Stimulated activated CD8-positive, alpha-beta memory T cell treated with anti-CD3 and anti-CD28 coated beads, Interleukin-2, amount 100 ng/mL, for 48 hours (primary cell): ENCODE measurements at places on chromosomes 3 and 15.

GRCh38 chr3:43206632-43207031 is 79.7 kb upstream of the SNRK start:
- DNase-seq: no peak

DNA sequence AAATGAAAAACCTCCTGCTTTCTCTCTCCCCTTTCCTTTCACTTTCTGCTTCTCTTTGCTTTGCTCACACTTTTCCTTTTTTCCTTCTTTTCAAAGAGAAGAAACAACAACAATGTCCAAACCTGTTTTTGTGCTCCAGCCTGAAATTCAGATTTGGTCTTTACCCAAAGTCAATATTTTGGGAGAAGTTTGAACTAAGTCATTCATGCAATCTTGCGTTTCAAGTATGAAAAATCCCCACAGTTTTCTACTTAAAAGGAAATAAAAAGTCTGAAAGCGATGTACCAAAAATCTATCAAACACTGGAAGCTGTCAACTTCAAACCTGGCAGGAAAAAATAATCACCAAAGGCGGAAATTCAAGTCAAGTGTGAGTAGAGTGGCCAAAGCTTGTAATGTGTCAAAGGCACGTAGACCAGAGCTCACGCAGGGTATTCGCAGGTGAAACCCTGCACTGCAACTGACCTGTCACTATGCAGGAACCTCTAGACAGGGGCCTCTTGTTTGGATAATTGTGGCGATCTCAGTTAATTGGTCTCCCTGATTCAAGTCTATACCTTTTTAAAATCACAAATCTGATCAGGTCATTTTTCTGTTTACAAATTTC is 118.8 kb upstream of the GALNT15 start:
- no peak for DNase-seq

GRCh38 chr3:30747771-30748281 is 141.4 kb downstream of the TGFBR2 start:
- no peak for DNase-seq

DNA sequence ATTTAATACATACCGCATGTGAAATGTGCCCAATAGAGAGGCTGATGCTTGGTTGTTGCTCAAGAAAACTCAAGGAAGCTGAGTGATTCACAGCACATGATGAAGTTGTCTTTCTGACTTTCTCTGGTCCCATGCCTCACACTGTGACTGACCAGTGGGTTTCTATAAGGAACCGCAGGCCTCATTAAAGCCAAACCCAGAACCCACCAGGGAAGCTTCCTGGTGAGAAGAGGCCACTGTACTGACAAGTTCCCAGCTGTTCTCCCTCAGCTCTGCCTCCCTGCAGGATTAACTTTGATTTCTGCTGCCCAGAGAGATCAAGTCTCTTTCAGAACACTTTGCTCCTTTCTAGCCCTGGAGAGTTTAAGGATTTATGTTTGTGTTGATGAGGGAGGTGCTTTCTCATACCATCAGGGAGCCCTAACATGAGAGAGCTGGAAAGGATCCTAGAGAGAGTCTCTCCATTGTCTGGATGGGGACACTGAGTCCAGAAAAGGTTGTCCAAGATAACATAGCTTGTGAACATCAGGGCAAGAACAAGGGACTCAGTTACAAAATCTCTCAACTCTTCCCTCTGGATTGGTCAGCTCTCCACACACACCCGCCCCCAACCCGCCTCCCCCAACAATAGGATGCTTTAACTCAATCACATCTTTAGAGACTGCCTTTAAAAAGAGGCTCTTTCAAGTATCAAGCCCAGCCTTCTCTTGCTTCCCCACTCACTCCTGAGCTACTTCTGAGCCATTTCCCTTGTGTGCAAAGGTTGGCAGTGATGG is 303.2 kb upstream of the TLE3 start:
- DNase-seq: no peak

GRCh38 chr3:31262201-31262600 is 270.5 kb upstream of the STT3B start:
- DNase-seq: no peak

DNA sequence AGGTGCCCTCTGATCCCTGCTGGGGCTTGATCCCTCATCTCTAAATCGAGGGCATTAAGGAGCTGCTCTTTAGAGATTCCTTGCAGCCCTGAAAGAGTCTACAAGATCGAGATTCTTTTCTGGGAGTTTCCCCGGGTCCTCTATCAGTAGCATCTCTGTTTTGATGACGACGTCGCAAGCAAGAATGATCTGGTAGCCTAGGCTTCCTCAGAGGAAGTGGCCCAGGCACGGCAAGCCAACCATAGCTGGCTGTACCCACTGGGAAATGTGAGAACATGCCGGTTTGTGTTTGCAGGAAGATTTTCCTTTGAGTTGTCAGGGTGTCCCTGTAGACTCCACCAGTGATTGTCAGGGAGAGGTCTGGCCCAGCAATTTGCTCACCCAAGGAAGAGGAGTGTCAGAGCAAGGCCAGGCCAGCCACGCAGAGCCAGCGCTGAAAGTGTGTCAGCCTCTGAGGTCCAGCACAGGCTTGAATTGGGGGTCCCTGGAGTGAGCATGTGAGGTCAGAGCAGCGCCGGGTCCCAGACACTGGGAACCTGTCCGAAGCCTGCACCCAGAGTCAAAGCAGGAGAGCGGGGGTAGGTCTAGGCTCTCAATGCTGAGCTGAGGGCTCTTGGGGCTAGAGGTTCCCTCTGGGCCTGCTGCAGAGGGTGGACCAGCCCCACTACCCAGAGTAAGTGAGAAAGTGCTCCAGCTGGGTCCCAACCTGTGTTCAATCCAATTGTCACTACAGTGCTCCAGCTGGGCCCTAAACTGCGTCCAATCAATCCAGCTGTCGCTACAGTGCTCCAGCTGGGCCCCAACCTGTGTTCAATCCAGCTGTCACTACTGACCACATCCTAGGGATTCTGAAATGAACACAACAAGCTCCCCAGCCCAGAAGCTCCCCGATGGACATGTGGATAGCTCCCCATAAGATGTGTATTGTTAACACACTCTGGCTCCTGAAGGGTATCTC is 95.7 kb downstream of the CHDH start:
- DNase-seq: no peak

- no peak for DNase-seq
Observed at GRCh38 chr3:197511130-197511529, 44.6 kb downstream of the BDH1 start.

- no peak for DNase-seq
Observed at GRCh38 chr3:11734-12133, 184.8 kb upstream of the CHL1 start.

- DNase-seq: no peak
Observed at GRCh38 chr3:59817511-59817910, 767.7 kb upstream of the CFAP20DC start.
